ENCODE measurements at places on chromosomes 13 and 19.

- DNase-seq, result no peak
Observed at GRCh38 chr19:58058467-58058866, 615 bp upstream of the ZNF135 start.

- no peak for DNase-seq
Observed at GRCh38 chr19:21604351-21604926, 99.0 kb downstream of the ZNF429 start.

DNA sequence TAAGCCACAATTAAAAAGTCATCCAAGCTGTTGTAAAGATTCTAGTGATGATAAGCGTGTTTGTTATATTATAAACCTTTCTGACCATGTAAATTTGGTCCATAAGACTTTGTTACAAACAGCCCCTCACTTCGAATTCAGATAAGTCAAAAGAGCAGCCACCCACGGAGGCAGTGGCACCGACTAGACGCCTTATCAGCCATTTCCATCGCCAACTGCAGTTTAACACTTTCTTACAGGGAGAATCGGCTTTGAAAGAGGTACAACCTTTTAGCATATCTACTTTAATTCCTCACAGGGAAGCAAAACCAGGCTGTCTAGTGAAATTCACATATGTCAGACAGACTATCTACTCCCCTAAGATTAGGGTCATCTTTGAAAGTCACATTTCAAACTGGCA, 47.5 kb downstream of the SOX21 start:
- no peak for DNase-seq

GRCh38 chr13:29884671-29885430, 34.4 kb upstream of the UBL3 start:
- DNase-seq, result no peak

DNA sequence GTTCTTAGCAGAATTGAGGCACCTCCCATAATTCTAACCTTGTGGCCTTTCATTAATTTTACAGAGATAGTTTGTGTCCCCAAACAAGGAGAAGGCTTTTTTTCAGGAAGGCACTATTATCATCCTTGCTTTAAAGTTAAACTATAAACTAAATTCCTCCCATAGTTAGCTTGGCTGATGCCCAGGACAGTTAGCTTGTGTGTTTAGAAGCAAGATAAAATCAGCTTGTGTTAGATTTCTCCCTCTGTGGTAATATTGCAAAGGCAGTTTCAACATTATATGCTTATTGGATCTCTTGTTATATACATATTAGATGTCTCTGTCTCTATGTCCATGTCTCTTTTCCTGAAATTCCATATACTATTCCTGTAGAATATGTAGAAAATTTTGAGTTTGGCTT, 342.7 kb downstream of the TBC1D4 start:
- DNase-seq, result no peak

- DNase-seq, result no peak
Observed at GRCh38 chr19:55689411-55690108, 14.5 kb downstream of the EPN1 start.

All from T follicular helper cell (primary cell).